Mammary microvascular endothelial cell (primary cell): ENCODE measurements at places on chromosomes 1 and 21. TPM values are rescaled to one million over a fixed set of nuclear protein-coding genes. Genes with fewer than 3 reads are reported as not detected.

The CELA3B gene
- not detected in 2 replicates for total RNA-seq

The CLCC1 gene
- total RNA-seq, result 22.4 and 27.6 TPM in 2 replicates

The MPL gene
- total RNA-seq, result not detected in 2 replicates

The C1orf53 gene
- 1.3 and 1.5 TPM in 2 replicates for total RNA-seq

The SLFNL1 gene
- total RNA-seq, result under 0.01 and 0.07 TPM in 2 replicates

The MPZ gene
- total RNA-seq, result 1.8 and 2.1 TPM in 2 replicates

The OLFML3 gene
- 0.93 and 1.9 TPM in 2 replicates for total RNA-seq

The DRAXIN gene
- 0.25 and 0.27 TPM in 2 replicates for total RNA-seq

The KAZN gene
- 2.3 and 3.2 TPM in 2 replicates for total RNA-seq

The IFI44L gene
- 37.1 and 38.9 TPM in 2 replicates for total RNA-seq

The MNDA gene
- total RNA-seq, result not detected in 2 replicates

The AIRE gene
- 0.15 TPM in 1 of 2 replicates, not detected in the other for total RNA-seq

The TDRD10 gene
- 2.6 and 2.9 TPM in 2 replicates for total RNA-seq

The ZNF695 gene
- total RNA-seq, result 2.0 and 4.4 TPM in 2 replicates

The SPRR1A gene
- not detected in 2 replicates for total RNA-seq

The SLC45A3 gene
- total RNA-seq, result 13.7 and 14.1 TPM in 2 replicates

The SPATA46 gene
- not detected in 2 replicates for total RNA-seq

The GPA33 gene
- not detected in 2 replicates for total RNA-seq

The SH2D1B gene
- total RNA-seq, result 0.05 and 0.20 TPM in 2 replicates

The MLLT11 gene
- 5.5 and 6.6 TPM in 2 replicates for total RNA-seq

The S100A8 gene
- total RNA-seq, result not detected in 2 replicates

The TNN gene
- not detected in 2 replicates for total RNA-seq

The RIPK4 gene
- total RNA-seq, result not detected in 2 replicates

The OR11L1 gene
- total RNA-seq, result not detected in 2 replicates

The LYPLA2 gene
- 102 and 127 TPM in 2 replicates for total RNA-seq

The INPP5B gene
- 11.6 and 12.2 TPM in 2 replicates for total RNA-seq

The OR6K3 gene
- total RNA-seq, result not detected in 2 replicates

The F11R gene
- total RNA-seq, result 67.0 and 77.2 TPM in 2 replicates

The HSPG2 gene
- total RNA-seq, result 773 and 873 TPM in 2 replicates

The KCNN3 gene
- total RNA-seq, result 0.40 and 0.64 TPM in 2 replicates

The CNR2 gene
- not detected in 2 replicates for total RNA-seq

The CRB1 gene
- not detected in 2 replicates for total RNA-seq

The FAF1 gene
- total RNA-seq, result 57.4 and 63.9 TPM in 2 replicates

The SLC6A17 gene
- total RNA-seq, result 2.0 and 2.4 TPM in 2 replicates

The KIF14 gene
- 10.9 and 11.9 TPM in 2 replicates for total RNA-seq

The APOBEC4 gene
- total RNA-seq, result not detected in 2 replicates

The TSSK3 gene
- total RNA-seq, result not detected in 2 replicates

The LGR6 gene
- total RNA-seq, result not detected in 2 replicates

The GBP2 gene
- 27.1 and 30.9 TPM in 2 replicates for total RNA-seq

The MAN1A2 gene
- 17.5 and 21.6 TPM in 2 replicates for total RNA-seq

The BACE2 gene
- total RNA-seq, result 238 and 264 TPM in 2 replicates

The LRRN2 gene
- total RNA-seq, result 0.05 and 0.07 TPM in 2 replicates

The SMCP gene
- not detected in 2 replicates for total RNA-seq

The ADORA3 gene
- total RNA-seq, result not detected in 2 replicates
